ENCODE measurements at places on chromosomes 7 and 10.

DNA sequence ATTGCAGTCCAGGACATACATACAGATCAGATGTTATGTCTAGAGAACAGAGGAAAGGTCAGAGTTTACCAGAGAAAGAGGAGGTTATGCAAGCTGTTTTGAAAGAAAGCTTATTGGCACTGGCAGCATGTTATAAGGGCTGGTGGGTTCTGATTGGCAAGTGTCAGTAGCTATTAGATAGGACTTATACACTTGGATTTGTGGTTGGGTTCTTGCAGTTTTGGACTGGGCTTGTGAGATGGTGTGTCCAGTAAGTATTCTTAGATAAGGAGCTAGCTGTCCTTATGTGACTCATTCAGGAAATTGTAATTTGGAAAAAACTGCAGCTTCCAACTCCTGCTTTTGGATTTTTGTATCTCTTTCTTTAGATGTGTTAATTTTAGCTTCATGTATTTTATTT, 130.7 kb upstream of the NAMPT start:
- DNase-seq = no peak

DNA sequence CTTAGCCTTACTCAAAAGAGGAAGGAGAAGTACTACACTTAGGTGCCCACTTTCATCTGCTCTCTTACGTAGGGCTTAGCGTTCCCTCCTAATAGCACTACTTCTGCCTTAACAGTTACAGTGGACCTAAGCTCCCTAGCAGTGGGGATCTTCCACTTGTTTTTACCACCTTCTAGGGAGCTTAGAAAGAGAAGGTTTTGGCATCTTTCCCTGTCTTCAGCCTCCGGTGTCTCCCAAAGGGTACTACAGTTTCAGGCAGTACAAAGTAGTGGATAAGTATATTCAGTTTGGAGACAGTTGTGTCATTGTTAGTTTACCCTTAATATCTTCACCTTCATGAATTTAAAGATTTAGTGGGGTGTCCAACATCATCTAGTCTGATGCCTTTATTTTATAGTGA, 14.6 kb downstream of the CHRM2 start:
- no peak for DNase-seq

DNA sequence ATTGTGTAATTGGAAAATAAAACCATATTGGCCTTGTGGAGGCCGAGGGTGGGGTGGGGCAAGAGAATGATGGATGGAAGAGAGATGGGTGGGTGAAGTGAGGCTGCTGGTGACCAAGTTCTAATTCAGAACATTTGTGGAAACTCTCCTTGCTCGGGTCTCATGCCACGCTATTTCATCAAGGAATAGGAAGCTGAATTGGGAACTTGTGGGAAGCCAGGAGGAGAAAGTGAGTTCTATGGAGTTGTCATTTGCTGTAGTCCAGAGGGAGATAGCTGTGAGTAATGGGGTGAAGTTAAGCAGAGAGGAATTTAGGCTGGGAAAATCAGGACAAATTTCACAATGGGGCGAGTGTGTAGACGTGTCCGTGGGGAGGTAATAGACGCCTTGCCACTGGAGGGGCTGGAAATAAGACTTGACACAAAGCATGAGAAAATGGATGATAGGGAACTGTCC, 339.2 kb downstream of the LRMDA start:
- DNase-seq = no peak

DNA sequence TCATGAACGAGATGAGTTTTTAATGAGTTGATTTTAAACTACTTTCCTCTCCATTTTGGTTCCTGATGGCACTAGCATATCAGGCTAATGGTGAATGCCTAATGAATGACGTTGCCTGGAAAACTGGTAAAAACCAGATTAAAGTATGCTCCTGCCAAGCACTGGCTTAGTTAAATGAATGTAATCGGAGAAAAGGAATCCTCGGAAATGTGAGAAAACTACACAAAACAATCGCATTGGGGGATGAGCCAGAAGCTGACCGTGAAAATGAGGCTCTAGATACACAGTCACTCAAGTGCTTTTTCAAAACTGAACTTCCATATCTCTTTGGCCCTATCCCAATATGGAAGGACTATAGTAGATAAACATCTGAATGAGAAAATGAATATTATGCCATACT, 153.8 kb upstream of the COL1A2 start:
- no peak for DNase-seq

- no peak for DNase-seq
These were observed 62.7 kb upstream of the STRIP2 start for GRCh38 chr7:129371487-129371886.
